Pancreas (tissue), 10 donors: ENCODE measurements at places on chromosomes 3 and 15. TPM values are rescaled to one million over a fixed set of nuclear protein-coding genes. Genes with fewer than 3 reads are reported as not detected.

DNA sequence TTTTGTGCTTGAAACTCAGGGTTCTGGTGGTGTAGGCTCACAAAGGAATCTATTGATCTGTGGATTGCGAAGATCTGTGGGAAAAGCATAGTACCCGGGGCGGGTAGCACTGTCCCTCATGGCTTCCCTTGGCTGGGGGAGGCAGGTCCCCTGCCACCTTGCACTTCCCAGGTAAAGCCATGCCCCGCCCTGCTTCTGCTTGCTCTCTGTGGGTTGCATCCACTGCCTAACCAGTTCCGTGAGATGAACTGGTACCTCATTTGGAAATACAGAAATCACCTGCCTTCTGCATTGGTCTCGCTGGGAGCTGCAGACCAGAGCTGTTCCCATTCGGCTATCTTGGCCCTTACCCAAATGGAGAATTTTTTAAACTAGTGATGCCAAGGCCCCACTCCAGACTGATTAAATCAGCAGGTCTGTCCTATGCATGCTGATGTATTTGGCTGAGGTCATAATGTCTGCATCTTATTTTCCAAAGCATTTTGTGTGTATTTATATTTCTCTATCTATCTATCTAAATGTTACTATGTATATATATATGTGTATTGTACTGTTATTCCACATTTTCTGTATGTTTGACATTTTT, 65.5 kb upstream of the SLC7A14 start:
- no peak for DNase-seq
- no peak overlapping the region for H3K4me3 ChIP-seq
- no peaks in the 10 kb centered on the region for H3K36me3 ChIP-seq
- H3K4me1 ChIP-seq = no peaks in the 10 kb centered on the region
- H3K27me3 ChIP-seq = no peaks in the 10 kb centered on the region

DNA sequence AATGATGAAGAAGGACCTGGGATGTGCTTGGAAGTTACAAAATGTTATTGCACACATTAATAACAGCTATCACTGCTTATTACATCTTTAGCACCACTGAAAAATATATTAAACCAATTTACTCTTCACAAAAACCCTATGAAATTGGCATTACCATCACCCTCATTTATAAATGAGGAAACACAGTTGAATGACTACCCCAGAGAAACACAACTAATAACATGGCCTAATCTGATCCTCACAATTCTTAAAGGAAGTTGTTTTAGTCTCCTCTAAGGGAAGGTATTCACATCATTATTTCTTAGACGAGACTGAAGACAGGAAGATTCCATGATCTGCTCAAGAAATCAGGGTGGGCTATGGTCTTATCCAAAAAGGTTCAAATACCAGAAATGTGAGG, 35.9 kb downstream of the INO80 start:
- no peaks in the 10 kb centered on the region for H3K4me1 ChIP-seq
- H3K27me3 ChIP-seq = no peaks in the 10 kb centered on the region
- no peak overlapping the region for H3K4me3 ChIP-seq
- no peak for DNase-seq
- no peak overlapping the region for H3K27ac ChIP-seq
- H3K36me3 ChIP-seq = no peaks in the 10 kb centered on the region

- H3K36me3 ChIP-seq = no peaks in the 10 kb centered on the region
- H3K27me3 ChIP-seq = no peaks in the 10 kb centered on the region
- no peaks in the 10 kb centered on the region for H3K4me1 ChIP-seq
- no peak overlapping the region for H3K27ac ChIP-seq
- no peak overlapping the region for H3K4me3 ChIP-seq
- DNase-seq = no peak
These were observed 132.4 kb downstream of the EPHA3 start for GRCh38 chr3:89239774-89240173.

GRCh38 chr3:151283907-151284461, 5.6 kb upstream of the P2RY14 start:
- no peak for DNase-seq
- no peaks in the 10 kb centered on the region for H3K36me3 ChIP-seq
- no peak overlapping the region for H3K4me3 ChIP-seq
- H3K27ac ChIP-seq = no peak overlapping the region

- no peak for DNase-seq
- H3K36me3 ChIP-seq = no peaks in the 10 kb centered on the region
- H3K4me1 ChIP-seq = no peaks in the 10 kb centered on the region
- no peak overlapping the region for H3K4me3 ChIP-seq
- no peak overlapping the region for H3K27ac ChIP-seq
- no peaks in the 10 kb centered on the region for H3K27me3 ChIP-seq
These were observed 30.7 kb downstream of the CLEC3B start for GRCh38 chr3:45056608-45057301.

DNA sequence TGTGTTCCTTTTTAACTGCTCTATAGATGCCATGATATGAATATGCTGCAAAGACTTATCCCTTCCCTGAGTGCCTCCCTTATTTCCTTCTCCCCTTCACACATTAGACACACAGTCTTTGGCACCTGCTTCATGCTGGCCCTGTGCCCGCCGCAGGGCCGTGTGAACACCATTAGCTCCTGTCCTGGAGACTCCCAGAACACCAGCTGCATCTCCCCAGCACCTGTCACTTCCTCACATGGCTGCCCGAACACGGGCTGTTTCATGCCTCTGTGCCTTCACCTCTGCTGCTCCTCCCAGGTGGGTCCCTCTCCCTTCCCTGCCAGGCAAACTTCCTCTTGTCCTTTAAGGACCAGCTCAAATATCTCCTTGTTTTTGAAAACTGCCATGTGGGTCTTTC, 40.5 kb upstream of the SEC13 start:
- no peaks in the 10 kb centered on the region for H3K4me1 ChIP-seq
- H3K27ac ChIP-seq = no peak overlapping the region
- no peak for DNase-seq
- H3K36me3 ChIP-seq = no peaks in the 10 kb centered on the region
- no peaks in the 10 kb centered on the region for H3K27me3 ChIP-seq

- peak; percentile 83 for DNase-seq
- no peaks in the 10 kb centered on the region for H3K27me3 ChIP-seq
- no peak overlapping the region for H3K27ac ChIP-seq
- H3K4me1 ChIP-seq = no peaks in the 10 kb centered on the region
These were observed 65.8 kb upstream of the GSK3B start for GRCh38 chr3:120160050-120160449.

- no peak for DNase-seq
- no peak overlapping the region for H3K27ac ChIP-seq
- H3K36me3 ChIP-seq = no peaks in the 10 kb centered on the region
- no peaks in the 10 kb centered on the region for H3K4me1 ChIP-seq
- H3K4me3 ChIP-seq = no peak overlapping the region
These were observed 48.9 kb downstream of the XXYLT1 start for GRCh38 chr3:195221876-195222617.

DNA sequence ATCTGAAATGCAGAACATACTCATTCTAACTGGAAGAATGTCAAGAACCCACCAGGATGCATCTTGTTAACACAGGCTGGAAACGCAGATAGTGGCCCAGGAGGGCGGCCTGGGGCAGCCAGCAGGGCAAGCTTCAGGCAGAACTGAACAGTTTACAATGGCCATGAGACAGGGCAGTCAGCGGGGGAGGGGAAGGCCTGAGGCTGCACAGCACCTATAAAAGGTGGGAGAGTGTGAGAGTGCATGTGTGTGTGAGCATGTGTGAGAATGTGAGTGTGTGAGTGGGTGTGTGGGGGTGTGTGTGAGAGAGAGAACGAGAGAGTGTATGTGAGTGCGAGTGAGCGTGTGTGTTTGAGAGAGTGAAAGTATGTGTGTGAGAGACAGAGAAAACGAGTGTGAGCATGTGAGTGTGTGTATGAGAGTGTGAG, 26.8 kb upstream of the SLCO2A1 start:
- H3K36me3 ChIP-seq = no peaks in the 10 kb centered on the region
- peaks cover 5% of the 10 kb centered on the region for H3K4me1 ChIP-seq
- H3K27me3 ChIP-seq = no peaks in the 10 kb centered on the region

DNA sequence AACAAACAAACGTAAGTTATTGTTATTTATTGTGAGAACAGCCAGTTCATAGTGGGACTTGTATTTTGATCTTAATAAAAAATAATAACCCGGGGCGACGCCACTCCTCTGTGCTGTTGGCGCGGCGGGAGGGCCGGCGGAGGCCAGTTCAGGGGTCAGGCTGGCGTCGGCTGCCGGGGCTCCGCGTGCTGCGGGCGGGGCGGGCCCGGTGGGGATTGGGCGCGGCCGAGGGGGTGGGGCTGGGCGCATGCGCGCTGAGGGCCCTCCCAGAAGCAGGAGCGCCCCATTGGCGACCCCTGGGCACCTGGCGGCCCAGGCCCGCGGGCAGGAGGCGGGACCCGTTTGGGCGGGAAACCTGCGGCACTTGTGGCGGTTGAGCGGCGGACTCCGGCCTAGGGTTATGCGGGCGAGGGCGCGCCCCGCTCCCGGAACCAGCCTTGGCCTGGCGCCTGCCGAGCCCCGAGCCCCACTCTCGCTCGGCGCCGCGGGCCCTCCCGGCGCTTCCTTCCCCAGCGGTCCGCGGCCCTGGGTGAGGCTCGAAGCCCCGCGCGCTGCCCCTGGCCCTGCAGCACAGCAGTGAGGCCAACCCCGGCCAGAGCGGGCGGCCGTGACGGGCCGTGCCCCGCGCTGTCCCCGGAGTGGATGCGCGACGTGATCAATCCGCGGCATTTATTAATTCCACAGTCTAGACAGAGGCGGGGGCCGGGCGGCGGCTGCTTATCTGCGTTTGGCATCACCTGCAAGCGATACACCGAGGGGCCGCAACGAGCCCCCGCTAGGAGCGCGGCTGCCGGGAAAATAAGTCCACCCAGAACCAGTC, 6.0 kb downstream of the ISL2 start:
- H3K4me3 ChIP-seq = no peak overlapping the region
- H3K36me3 ChIP-seq = no peaks in the 10 kb centered on the region
- DNase-seq = no peak
- peaks cover 33% of the 10 kb centered on the region for H3K4me1 ChIP-seq
- no peak overlapping the region for H3K27ac ChIP-seq

DNA sequence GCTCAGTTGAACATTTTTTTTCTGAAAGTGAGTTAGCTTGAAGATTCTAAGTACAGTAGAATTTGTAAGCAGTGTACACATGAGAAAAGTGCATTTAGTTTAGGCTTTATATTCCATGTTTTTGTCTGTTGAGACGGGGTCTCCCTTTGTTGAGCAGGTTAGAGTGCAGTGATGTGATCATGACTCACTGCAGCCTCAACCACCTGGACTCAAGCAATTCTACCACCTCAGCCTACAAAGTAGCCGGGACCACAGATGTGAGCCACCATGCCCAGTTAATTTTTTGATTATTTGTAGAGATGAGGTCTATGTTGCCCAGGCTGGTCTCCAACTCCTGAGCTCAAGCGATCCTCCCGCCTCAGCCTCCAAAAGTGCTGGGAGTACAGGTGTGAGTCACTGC, 5.3 kb upstream of the CSNK1G1 start:
- no peak for DNase-seq
- no peaks in the 10 kb centered on the region for H3K36me3 ChIP-seq
- H3K4me1 ChIP-seq = no peaks in the 10 kb centered on the region
- no peak overlapping the region for H3K27ac ChIP-seq
- H3K27me3 ChIP-seq = no peaks in the 10 kb centered on the region

The FAM107A gene
- polyA plus RNA-seq = 6.9 TPM

The ATP10A gene
- polyA plus RNA-seq = 0.38 TPM

The DGKG gene
- 0.65 TPM for polyA plus RNA-seq

The BMF gene
- polyA plus RNA-seq = 4.8 TPM

The ACTRT3 gene
- polyA plus RNA-seq = 0.49 TPM
